ENCODE measurements at places on chromosomes 4 and X.

GRCh38 chr4:178970433-178971140 lies 1528.3 kb upstream of the AGA start:
- no peak for DNase-seq

- no peak for DNase-seq
These were observed 221.8 kb downstream of the ASMT start for GRCh38 chrX:1836683-1837082.

DNA sequence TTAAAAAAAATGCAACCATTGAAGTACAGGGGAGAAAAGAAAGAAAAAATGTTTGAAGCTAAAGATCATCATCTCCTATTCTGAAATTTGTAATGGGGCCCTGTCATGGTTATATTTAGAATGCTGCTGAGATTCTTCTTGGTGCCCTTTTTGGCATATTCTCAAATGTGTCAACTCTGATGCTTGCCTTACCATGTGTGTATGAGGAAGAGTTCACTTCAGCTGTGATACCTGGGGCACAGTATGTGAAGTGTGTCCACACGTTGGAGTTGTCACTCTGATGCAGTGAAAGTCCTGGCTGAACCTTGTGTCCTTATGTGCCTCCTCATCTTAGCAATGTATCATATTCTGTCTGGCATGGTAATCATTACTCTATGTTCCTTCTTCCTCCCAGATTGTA lies 377.9 kb downstream of the RAPGEF2 start:
- no peak for DNase-seq

DNA sequence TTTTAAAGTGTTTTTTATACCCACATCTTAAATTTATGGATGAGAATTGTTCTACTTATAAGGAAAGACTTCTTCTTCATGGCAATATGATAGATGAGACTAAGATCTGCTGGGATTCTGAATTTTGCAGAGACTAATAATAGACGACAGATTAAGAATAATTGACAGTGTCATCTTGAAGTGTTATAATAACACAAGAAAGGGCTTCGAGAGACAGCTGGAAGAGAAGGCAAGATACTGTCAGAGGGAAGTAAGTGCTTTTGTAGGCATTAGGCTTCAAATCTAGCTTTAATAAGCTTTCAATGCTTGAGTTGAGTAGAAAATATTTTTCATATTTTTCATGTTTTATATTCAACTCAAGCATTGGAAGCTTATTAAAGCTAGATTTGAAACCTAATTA lies 797.6 kb upstream of the PABPC4L start:
- no peak for DNase-seq

DNA sequence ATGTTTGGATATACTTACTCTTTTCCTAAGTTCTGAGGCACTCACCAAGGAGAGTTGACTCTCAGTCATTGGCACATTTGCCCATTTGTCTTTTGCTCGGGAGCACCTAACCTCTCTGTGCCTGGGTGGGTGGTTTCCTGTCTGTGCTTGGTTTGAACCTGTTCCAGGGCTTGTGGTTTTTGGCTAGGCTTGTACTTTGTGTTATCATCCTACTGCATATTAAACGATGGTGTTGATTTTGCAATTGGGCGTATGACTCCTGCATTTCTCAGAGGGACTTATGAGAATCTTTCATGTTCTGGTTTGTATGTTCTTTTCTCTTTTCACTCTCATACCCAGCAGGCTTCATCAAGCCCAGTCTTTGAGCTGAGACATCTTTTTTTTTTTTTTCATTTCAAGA lies 161.7 kb downstream of the BTC start:
- no peak for DNase-seq

DNA sequence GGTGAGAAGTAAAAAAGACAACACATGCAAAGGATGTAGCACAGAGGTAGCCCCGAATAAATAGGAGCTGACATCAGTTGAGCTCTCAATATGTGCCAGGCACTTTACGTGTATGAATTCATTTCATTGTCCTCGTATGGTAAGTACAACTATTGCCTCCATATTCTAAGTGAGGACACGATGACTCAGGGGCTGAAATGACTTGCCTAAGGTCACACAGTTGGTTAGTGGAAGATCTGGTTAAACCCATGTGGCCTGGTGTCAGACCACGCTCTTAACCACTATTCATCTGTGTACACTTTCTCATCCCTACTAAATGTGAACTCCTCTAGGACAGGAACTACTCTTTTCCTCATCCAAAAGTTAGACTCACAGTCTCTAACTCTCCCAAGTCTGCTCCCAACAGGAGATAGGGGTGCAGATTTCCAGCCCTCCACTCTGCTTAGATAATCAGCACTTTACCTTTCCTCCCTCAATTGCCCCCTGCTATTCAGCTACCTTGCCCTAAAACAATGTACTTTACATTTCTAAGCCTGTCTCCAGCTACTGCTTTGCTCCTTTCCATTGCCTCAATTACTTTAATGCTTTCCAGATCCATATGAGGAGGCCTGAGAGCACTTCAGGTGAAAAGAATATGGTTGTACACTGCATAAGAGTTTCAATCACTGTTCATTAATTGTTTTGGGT lies 58.8 kb upstream of the LHFPL1 start:
- no peak for DNase-seq

GRCh38 chr4:132642016-132642817 lies 506.9 kb upstream of the PCDH10 start:
- DNase-seq: peak; percentile 37

DNA sequence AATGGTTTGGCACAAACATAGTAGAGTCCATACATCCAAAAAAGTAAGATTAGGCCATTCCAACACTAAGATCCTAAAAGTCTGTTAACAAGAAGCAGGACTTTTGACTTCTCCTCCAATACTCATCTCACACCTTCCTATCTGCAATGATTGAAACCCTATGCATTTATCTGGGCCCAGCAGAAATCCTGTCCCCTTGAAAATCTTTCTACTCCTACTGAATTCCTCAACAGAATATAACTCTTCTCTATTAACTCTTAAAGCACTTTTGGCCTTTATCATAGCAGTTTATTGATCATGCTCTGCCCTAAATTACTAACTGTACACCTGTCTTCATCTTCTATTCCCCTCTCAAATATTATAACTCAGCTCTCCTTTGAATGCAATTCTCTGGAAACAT lies 4.6 kb downstream of the G3BP2 start:
- no peak for DNase-seq

- DNase-seq: peak; percentile 63
These were observed at the start of gene TRAM1L1 for GRCh38 chr4:117084866-117085701. Gene TRAM1L1 (minus strand): TSS chr4:117085576. CDS start chr4:117085393, 183 bp downstream.

- no peak for DNase-seq
These were observed 58.6 kb upstream of the ALB start for GRCh38 chr4:73345399-73345975.

DNA sequence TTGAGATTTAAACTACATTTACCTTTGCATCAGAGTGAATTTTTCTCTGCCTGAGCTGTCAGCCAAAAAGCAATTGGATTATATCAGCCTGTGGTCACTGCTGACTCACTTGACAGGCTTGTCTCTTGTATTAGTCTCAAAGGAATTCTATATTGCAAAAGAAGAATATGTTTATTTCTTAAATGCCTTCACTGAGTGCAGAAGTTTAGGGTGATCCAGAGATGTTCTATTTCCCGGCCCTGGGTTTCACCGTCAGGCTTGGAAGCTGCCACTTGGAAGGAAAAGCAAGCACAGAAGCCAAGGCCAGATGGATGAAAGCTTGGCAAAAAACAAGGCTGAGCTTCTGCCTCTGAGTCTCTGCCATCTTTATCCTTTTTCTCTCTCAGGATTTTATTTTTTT lies 80.9 kb downstream of the FAM114A1 start:
- no peak for DNase-seq

- no peak for DNase-seq
These were observed 36.2 kb downstream of the NHS start for GRCh38 chrX:17411205-17411604.

DNA sequence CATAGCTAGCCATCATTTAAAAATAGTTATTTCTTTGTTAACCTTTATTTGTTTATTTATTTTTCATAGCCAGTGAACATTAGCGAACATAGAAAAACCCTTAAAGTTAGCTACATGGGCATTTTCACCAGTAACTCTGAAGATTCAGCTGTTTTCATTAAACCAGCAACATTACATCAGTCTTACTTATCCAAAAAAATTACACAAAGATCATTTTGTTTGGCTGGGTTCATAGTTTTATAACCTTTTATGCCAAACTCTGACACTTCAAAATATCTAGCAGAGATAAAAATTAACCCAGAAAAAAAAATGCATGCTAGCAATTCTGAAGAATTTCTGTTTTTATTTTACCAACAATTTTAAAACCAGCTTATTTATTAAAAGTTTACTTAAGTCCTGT lies 784.1 kb downstream of the PCDH18 start:
- DNase-seq: no peak

- no peak for DNase-seq
These were observed 24.5 kb downstream of the GABRA4 start for GRCh38 chr4:46968847-46969246.

DNA sequence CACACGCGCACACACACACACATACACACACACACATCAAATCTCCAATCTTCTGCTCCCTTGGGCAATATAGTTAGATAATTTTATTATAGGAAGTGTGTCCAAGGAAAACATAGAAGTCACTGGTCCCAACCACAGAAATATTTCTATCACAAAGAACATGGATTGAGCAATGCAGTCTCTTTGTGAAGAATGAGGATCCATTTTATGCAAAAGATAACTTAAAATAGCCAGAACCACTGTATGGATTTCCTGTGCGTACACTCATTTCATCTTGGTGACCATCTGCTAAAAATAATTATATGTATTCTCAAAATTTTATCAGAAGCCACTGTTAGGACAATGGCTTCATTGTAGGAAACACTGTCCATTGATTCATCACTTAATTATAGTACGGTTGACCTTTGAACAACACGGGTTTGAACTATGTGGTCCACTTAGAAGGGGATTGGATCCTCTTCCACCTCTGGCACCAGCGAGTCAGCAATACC lies 169.6 kb upstream of the MXRA5 start:
- no peak for DNase-seq

GRCh38 chr4:119087656-119088055 lies 48.0 kb upstream of the MYOZ2 start:
- no peak for DNase-seq

- DNase-seq: no peak
These were observed 1.2 kb downstream of the CHIC2 start for GRCh38 chr4:54063229-54063628.

DNA sequence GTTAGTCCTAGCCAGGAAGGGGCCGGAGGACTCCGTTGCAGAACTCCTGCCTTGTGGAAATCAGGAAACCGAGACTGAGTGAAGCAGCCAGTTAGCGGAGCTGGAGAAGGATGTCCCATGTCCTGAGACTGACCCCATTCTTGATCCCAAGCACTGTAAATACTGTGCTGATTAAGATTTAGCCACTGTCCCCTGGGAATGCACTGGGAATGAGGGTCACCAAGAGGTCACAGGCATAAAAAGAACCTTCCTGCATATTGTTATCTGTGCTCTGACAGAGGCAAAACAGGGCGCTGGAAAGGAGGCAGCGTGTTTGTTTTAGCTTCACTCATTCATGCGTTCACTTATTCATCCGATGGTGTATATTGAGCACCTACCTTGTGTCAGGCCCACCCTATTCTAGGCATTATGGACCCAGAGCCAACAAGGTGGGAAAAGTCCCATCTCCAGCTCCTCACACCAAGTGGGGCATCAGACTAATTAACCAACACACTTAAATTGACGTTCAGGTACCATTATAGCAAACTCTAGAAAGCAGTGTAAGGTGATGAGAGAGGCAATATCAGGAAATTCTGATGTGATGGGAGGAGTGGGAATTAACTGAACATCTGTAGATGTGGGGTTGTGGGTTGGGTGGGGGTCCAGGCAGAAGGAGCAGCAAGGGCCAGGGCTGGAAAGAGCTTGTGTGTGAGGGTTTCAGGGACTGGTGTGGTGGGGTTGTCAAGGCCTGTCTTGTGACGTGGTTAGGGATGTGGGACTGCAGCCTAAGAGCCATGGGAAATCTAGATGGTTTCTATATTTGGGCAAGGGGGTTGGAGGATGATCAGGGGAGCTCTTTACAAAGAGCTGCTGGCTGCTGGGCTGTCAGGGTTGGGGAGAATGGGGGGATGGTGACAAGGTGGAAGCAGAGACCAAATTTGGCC lies 10.6 kb upstream of the SLC2A9 start:
- DNase-seq: no peak

DNA sequence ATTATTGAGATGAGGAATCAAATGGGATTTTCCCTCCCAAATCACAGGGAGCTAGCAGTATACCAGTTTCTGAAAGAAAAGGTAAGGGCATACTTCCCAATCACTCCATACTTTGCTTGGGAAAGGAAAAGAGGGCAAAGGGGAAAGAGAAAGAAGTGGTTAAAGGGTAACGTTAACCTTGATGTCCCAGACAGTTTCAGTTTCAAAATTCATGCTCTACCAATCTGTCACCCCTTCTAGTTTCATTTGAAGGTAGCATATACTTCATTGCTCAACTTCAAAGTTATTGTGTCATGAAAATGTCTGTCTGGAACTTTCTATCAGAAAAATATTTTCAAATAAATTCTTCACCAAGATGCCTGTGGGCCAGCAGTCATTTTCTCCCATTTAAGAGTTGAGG lies 16.0 kb downstream of the TNMD start:
- DNase-seq: no peak

Measured in SHP77 (cell line).